ENCODE measurements at places on chromosomes 16 and 17.

- no peaks in the 10 kb centered on the region for H3K27me3 ChIP-seq
- H3K27ac ChIP-seq, result no peak overlapping the region
- H3K4me3 ChIP-seq, result no peak overlapping the region
- no peak for DNase-seq
Observed at GRCh38 chr17:80339118-80339517, 75.8 kb upstream of the ENDOV start.

GRCh38 chr17:7222972-7223292, 3.2 kb downstream of the ACADVL start:
- H3K4me3 ChIP-seq, result no peak overlapping the region
- H3K27ac ChIP-seq, result peak overlapping the region; percentile 10
- no peak for DNase-seq
- H3K27me3 ChIP-seq, result no peaks in the 10 kb centered on the region

DNA sequence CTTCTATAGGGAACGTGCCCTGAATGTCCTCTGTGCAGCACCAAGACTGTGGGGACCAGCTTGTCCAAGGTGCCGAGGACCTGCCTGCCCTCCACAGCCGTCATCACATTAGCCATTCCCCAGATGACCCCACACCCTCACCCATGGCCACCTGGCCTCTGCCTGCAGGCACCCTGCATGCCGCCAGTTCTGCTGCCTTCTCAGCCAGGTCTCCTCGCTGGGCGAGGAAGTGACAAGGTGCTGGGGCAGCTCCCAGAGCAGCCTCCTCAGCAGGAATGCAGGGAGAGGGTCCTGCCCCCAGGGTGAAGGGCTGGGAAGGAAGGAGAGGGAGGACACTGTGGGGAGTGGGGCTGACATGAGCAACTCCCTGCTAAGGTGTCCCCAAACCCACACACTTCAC, 18.6 kb upstream of the C16orf78 start:
- H3K36me3 ChIP-seq, result no peaks in the 10 kb centered on the region
- no peaks in the 10 kb centered on the region for H3K27me3 ChIP-seq
- DNase-seq, result no peak
- no peak overlapping the region for H3K27ac ChIP-seq
- no peak overlapping the region for H3K4me3 ChIP-seq

DNA sequence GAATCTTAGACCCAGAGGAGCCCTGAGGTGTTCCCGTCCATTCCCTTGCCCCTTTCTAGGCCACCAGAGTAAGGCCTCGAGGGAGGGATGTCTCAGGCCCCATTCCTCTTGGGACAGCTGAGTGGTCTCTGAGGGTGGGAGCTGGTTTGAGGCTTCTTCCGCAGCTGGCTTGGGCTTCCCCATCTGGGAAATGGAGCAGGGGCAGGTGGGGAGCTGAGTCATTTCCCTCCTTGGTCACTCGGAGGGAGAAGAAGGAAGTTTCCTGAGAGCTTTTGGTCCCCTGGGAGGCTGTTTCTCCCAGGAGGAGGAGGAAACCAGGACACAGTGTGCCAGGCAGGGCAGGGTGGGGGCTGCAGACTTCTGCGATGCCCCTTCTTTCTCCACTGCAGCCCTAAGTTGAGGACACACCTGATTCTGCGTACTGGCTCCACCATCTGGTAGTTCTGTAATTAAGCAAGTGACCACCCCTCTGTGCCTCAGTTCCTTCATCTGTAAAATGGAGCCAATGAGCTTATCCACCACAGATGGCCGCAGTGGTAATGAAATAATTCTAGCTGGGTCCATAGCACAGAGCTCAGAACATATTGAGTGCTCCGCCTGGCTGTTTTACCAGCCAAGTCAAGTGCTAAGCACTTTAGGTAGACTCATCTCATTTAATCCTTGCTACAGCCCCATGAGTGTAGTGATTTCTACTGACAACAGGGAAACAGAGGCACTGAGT, 1.6 kb upstream of the KCNJ12 start:
- H3K36me3 ChIP-seq, result no peaks in the 10 kb centered on the region
- no peaks in the 10 kb centered on the region for H3K27me3 ChIP-seq
- H3K4me3 ChIP-seq, result no peak overlapping the region
- peaks cover 21% of the 10 kb centered on the region for H3K4me1 ChIP-seq
- DNase-seq, result no peak

GRCh38 chr16:77468831-77469230, 34.0 kb upstream of the ADAMTS18 start:
- peaks cover 30% of the 10 kb centered on the region for H3K4me1 ChIP-seq
- no peak overlapping the region for H3K27ac ChIP-seq
- no peak overlapping the region for H3K4me3 ChIP-seq
- DNase-seq, result no peak

DNA sequence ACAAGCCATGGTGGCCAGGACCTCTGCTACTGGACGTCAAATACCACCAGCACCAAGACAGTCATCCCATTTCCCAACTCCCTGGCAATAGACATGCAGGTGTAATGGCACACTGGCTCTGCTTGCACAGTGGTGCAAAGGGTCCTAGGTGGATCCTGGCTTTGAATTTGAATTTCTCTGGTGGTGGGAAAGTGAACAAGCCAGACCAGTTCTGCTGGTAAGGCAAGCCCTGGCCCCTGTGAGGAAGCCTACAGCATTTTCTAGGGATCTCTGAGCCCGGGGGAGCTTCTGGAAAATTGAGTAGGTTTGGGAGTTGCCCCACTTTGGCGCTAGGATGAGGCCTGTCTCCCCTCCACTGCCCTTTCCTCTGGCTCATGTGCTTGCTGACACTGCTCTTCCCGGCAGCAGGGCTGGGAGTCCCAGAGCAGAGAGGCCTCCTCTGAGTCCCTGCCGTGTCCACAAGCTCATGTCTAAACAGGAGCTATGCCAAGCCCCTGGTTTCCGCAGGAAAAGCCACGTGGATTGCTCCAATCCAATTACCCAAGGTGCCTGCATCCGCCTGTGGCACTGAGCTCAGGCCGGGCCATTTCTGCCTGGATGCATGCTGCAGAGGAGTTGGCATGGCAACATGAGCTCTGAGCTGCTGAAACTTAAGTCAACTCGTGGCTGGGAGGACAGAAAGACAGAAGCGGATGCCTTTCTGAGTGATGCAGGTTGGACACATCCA, 67.0 kb downstream of the PRMT7 start:
- no peaks in the 10 kb centered on the region for H3K36me3 ChIP-seq
- H3K27me3 ChIP-seq, result no peaks in the 10 kb centered on the region
- no peak overlapping the region for H3K27ac ChIP-seq
- no peak for DNase-seq
- H3K4me1 ChIP-seq, result no peaks in the 10 kb centered on the region

- no peak overlapping the region for H3K27ac ChIP-seq
- DNase-seq, result no peak
- H3K4me3 ChIP-seq, result no peak overlapping the region
- no peaks in the 10 kb centered on the region for H3K27me3 ChIP-seq
- H3K36me3 ChIP-seq, result no peaks in the 10 kb centered on the region
Observed at GRCh38 chr17:17749921-17750320, 68.7 kb downstream of the RAI1 start.

GRCh38 chr17:41002814-41003213, 3.1 kb upstream of the KRTAP3-2 start:
- no peak overlapping the region for H3K4me3 ChIP-seq
- H3K27ac ChIP-seq, result no peak overlapping the region
- no peaks in the 10 kb centered on the region for H3K4me1 ChIP-seq
- DNase-seq, result no peak

DNA sequence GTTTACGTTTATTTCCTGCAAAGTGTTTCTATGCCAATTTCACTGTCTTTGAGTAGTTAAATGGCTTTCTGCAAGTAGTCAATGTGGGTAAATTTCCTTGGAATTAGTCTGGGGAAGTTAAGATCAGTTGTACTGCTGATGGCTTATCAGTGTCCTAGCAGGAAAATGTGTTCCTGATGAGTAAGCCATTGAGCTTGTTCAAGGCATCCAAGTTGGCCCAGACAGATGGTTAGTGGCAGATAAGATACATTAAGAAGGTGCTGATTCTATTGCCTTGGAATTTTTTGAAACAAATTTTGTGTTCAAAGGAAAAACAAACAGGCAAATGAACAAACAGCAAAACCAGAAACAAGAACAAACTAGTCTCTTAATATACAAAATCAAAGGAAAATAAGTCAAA, 258.4 kb downstream of the MAP2K6 start:
- H3K27me3 ChIP-seq, result no peaks in the 10 kb centered on the region
- H3K27ac ChIP-seq, result no peak overlapping the region
- H3K4me1 ChIP-seq, result no peaks in the 10 kb centered on the region

GRCh38 chr16:84604477-84605013, 13.3 kb downstream of the COTL1 start:
- peaks cover 26% of the 10 kb centered on the region for H3K4me1 ChIP-seq
- H3K27me3 ChIP-seq, result no peaks in the 10 kb centered on the region
- H3K4me3 ChIP-seq, result no peak overlapping the region
- no peaks in the 10 kb centered on the region for H3K36me3 ChIP-seq
- H3K27ac ChIP-seq, result peak overlapping the region; percentile 61
- no peak for DNase-seq

GRCh38 chr16:14307527-14308367, 236.6 kb downstream of the MRTFB start:
- H3K4me1 ChIP-seq, result peaks cover 63% of the 10 kb centered on the region
- H3K36me3 ChIP-seq, result no peaks in the 10 kb centered on the region
- peak overlapping the region; percentile 69 for H3K27ac ChIP-seq
- H3K27me3 ChIP-seq, result no peaks in the 10 kb centered on the region

DNA sequence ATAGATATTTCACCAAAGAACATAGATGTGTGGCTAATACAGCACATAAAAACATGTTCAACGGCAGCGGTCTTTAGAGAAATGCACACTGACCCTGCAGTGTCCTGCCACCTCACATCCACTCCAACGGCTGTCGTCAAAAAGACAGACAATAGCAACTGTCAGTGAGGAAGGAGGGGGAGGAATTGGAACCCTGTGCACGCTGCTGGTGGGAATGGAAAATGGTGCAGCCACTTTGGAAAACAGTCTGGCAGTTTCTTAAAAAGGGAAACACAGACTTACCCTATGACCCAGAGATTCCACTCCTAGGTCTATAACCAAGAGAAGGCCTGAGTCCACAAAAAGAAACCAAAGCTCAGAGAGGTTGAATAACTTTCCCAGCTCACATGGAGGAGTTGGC, 7.7 kb downstream of the CEP295NL start:
- no peaks in the 10 kb centered on the region for H3K36me3 ChIP-seq
- H3K4me1 ChIP-seq, result peaks cover 94% of the 10 kb centered on the region
- no peak for DNase-seq
- H3K27me3 ChIP-seq, result no peaks in the 10 kb centered on the region
- H3K27ac ChIP-seq, result peak overlapping the region; percentile 81

- H3K4me1 ChIP-seq, result peaks cover 80% of the 10 kb centered on the region
- no peak for DNase-seq
- H3K27ac ChIP-seq, result peak overlapping the region; percentile 2
- H3K27me3 ChIP-seq, result no peaks in the 10 kb centered on the region
- H3K4me3 ChIP-seq, result no peak overlapping the region
Observed at GRCh38 chr16:81453091-81453728, 8.6 kb downstream of the CMIP start.

- DNase-seq, result no peak
- no peak overlapping the region for H3K27ac ChIP-seq
- H3K36me3 ChIP-seq, result peaks cover 6% of the 10 kb centered on the region
Observed at GRCh38 chr17:36540696-36541095, 4.0 kb upstream of the GGNBP2 start.

- DNase-seq, result no peak
- H3K4me1 ChIP-seq, result peaks cover 16% of the 10 kb centered on the region
- no peaks in the 10 kb centered on the region for H3K27me3 ChIP-seq
- no peak overlapping the region for H3K27ac ChIP-seq
Observed at GRCh38 chr16:8929086-8929748, 34.5 kb downstream of the USP7 start.

DNA sequence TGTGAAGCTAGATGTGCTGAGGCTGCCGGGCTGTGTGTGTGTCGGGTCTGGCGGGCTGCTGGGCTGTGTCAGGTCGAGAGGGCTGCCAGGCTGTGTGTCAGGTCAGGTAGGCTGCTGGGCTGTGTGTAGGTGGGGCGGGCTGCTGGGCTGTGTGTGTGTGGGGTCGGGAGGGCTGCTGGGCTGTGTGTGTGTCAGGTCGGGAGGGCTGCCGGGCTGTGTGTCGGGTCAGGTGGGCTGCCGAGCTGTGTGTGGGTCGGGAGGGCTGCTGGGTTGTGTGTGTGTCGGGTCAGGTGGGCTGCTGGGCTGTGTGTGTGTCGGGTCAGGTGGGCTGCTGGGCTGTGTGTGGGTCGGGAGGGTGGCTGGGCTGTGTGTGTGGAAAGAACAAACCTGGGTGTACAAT, 8.6 kb downstream of the WDR45B start:
- no peak for DNase-seq
- no peaks in the 10 kb centered on the region for H3K36me3 ChIP-seq
- H3K27me3 ChIP-seq, result no peaks in the 10 kb centered on the region

- no peaks in the 10 kb centered on the region for H3K36me3 ChIP-seq
- no peaks in the 10 kb centered on the region for H3K27me3 ChIP-seq
- no peak for DNase-seq
- H3K4me3 ChIP-seq, result no peak overlapping the region
Observed at GRCh38 chr16:1182950-1183907, 30.3 kb downstream of the CACNA1H start.

GRCh38 chr17:49946964-49947584, 21.9 kb upstream of the DLX4 start:
- no peaks in the 10 kb centered on the region for H3K4me1 ChIP-seq
- H3K36me3 ChIP-seq, result no peaks in the 10 kb centered on the region
- H3K27me3 ChIP-seq, result no peaks in the 10 kb centered on the region
- H3K4me3 ChIP-seq, result no peak overlapping the region

GRCh38 chr17:81179861-81180260, 13.8 kb upstream of the AATK start:
- no peaks in the 10 kb centered on the region for H3K4me1 ChIP-seq
- H3K4me3 ChIP-seq, result no peak overlapping the region

DNA sequence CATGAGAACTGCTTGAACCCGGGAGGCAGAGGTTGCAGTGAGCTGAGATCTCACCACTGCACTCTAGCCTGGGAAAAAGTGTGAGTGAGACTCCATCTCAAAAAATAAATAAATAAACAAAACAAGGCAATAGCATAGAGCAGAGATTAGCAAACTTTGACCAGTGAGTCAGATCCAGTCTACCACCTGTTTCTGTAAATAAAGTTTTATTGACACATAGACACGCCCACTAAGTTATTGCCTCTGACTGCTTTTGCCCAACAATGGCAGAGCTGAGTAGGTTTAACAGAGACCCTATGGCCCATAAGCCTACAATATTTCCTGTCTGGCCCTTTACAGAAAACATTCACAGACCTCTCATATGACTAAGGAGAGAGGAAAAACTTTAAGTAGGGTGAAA, 44.3 kb downstream of the XYLT1 start:
- H3K4me3 ChIP-seq, result no peak overlapping the region
- H3K4me1 ChIP-seq, result no peaks in the 10 kb centered on the region
- H3K36me3 ChIP-seq, result no peaks in the 10 kb centered on the region
- no peaks in the 10 kb centered on the region for H3K27me3 ChIP-seq
- H3K27ac ChIP-seq, result no peak overlapping the region

DNA sequence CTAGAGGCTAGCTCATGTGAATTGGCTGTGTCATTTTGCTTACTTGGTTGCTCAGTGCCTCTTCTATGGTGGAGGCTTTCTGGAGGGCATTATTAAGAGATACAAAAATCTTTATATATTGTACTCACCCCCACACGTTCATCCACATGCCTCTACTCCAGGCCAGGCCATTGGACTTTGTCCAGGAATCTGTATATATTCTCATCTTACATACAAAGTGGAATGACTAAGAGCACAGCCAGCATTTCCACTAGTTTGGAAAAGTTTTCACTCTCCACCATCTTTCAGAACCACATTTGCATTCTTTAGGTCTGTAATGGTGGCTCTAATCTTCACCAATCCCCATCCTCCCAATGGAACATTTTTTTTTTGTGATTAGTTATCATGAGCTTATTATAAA, 4.8 kb upstream of the GLG1 start:
- DNase-seq, result no peak
- no peaks in the 10 kb centered on the region for H3K36me3 ChIP-seq
- no peak overlapping the region for H3K4me3 ChIP-seq
- H3K27me3 ChIP-seq, result no peaks in the 10 kb centered on the region
- H3K4me1 ChIP-seq, result peaks cover 9% of the 10 kb centered on the region
- no peak overlapping the region for H3K27ac ChIP-seq
